RKO (cell line): ENCODE measurements at places on chromosomes 3 and 15.

DNA sequence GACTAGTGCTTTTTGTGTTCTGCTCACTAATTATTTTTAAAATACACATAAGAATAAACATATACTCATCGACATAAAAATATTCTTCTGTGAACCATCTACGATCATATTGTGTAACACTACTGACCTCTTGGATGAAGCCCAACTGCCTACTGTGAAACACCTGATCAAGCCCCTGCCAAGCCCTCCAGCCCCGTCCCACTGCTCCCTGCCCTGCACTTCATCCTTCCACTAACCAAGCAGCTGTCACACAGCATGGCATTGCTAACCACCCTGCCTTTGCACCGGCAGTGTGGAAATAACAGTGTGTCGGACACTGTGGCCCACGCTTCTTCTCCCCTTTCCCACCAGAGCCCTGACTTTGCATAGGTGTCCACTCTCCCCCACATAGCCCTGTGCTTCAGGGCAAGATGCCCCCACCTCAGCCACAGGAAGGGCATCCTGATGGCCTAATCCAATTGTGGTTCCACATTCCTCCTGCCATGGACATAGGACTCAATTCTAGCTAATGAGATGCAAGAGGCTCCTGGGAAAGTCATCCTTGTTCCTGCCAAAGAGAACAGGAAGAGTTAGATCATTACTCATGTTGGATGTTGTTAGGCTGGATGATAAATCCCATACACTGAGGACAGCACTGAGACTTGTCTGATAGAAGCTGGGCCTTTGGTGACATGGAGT lies 35.0 kb upstream of the ARID3B start:
- peak; percentile 32 for DNase-seq

- DNase-seq, result no peak
Measured at GRCh38 chr3:191366675-191367074, 36.3 kb upstream of the UTS2B start.

GRCh38 chr3:197504229-197504628 lies 51.5 kb downstream of the BDH1 start:
- no peak for DNase-seq

DNA sequence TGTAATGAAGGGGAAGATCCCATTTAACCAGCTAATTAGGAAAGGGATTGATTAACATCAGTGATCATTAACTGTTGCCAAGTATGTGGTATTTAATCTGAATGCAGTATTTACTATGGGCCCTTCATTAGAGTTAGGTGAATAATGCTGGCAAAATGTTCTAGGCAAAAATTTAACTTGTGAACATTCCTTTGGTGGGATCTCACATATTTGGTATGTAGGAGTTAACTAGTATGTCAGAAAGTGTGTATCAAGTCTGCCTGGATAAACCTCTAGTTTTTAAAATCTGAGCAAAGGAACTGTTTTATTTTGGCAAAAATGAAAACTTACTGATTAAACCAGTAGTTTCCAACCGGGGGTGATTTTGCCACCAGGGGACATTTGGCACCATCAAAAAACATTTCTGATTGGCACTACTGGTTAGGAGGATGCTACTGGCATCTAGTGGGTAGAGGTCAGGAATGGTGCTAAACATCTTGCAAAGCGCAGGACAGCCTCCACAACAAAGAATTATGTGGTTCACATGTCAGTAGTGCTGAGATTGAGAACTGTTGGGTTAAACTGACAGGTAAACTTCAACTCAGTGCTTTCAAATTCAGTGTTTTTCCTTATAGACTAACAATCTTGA lies 22.5 kb downstream of the LRTM1 start:
- DNase-seq, result no peak

DNA sequence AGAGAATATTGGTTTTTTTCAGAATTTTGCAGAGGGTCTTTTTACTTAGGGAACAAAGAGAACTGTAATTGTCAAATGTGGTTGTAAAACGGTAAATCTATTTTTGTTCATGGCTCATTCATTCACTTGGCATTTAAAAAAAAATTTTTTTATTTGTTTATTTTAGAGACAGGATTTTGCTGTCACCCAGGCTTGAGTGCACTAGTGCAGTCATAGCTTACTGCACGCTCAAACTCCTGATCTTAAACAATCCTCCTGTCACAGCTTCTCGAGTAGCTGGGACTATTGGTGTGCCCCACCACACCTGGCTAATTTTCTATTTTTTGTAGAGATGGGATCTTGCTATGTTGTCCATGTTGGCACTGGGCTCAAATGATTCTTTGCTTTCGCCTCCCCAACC lies 301.8 kb downstream of the LPP start:
- DNase-seq, result no peak

- DNase-seq, result peak; percentile 33
Measured at GRCh38 chr15:45714590-45715488, 80.0 kb downstream of the SQOR start.

- DNase-seq, result no peak
Measured at GRCh38 chr3:81823882-81824395, 62.5 kb upstream of the GBE1 start.

- no peak for DNase-seq
Measured at GRCh38 chr3:81197386-81197785, 564.1 kb downstream of the GBE1 start.
